Karpas-422 (cell line): ENCODE measurements at places on chromosomes 5 and 9.

- no peak for DNase-seq
Observed at GRCh38 chr9:22039258-22039657, 30.2 kb upstream of the CDKN2B start.

DNA sequence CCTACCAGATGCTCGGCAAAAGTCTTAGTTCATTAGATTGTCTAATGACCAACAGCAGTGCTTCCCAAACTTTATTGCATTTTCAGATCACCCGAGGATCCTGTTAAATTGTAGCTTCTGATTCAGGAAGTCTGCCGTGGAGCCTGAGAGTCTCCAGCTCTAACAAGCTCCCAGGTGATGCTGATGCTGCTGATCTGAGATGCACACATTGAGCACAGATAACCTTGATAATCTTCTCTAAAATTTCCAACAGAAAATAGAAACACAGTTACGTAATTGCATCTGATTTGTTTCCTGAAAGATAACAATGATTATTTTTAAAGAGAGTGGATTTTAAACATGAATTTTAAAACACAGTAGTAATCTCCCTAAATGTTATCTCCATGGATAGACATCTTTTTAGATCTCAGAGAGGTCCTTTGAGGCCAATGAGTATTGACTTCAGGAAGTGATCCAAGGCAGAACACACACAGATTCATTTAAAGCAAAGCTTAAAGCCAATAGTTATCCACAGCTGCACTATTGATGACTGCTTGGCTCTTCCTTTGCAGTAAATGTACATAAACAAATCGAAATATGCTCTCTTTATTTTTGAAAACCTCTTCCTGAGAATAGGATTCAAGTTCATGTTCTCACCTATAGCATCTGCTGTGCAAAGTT lies 122.8 kb upstream of the TNPO1 start:
- no peak for DNase-seq

GRCh38 chr5:1041225-1042143 lies 32.9 kb downstream of the NKD2 start:
- DNase-seq = no peak

DNA sequence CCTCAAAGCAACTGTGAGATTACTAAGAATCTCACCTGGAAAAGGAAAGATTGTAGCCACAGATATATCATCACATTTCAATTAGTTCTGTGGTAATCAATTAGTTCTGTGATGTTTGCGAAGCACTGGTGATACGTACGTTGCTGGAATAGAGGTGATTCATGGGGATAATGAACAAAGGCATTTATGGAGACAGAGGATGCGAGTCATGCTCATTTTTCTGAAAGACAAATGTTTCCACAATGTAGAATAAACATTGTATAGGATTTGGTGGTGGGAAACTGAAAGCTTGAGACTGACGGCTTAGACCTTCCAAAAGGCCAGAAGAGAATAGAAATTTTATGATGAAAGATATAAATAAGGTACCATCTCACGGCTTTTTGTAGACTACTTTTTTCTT lies 507.3 kb upstream of the TYRP1 start:
- DNase-seq = no peak

- DNase-seq = no peak
Observed at GRCh38 chr9:70177121-70177520, 81.7 kb upstream of the SMC5 start.

- DNase-seq = no peak
Observed at GRCh38 chr9:13047827-13048587, 231.5 kb downstream of the MPDZ start.

DNA sequence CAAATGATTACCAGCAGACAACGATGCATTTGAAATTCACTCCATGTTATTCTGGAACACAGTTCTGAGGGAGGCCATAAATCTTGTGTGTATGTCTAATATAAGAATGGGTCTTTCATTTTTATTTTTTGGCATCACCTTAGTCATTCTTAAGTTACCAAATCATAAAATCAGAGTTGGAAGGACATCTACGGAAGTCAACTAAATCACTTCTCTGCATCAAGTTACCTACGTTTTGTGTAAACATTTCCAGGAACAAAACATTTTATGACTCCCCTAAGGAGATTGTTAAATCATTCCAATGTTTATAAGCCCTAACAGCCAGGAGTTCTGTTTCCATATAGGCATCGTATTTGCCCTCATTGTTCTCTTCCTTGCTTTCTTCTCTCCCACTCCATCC lies 378.2 kb downstream of the FAM170A start:
- no peak for DNase-seq

- no peak for DNase-seq
Observed at GRCh38 chr5:39846144-39846543, 421.4 kb upstream of the DAB2 start.

GRCh38 chr5:112366987-112367386 lies 52.1 kb downstream of the EPB41L4A start:
- peak; percentile 69 for DNase-seq

GRCh38 chr5:136642976-136643375 lies 277.6 kb upstream of the TRPC7 start:
- no peak for DNase-seq
